ENCODE measurements at places on chromosomes 1 and 21.

GRCh38 chr1:229169399-229169798, 101.5 kb upstream of the RAB4A start:
- DNase-seq, result no peak

DNA sequence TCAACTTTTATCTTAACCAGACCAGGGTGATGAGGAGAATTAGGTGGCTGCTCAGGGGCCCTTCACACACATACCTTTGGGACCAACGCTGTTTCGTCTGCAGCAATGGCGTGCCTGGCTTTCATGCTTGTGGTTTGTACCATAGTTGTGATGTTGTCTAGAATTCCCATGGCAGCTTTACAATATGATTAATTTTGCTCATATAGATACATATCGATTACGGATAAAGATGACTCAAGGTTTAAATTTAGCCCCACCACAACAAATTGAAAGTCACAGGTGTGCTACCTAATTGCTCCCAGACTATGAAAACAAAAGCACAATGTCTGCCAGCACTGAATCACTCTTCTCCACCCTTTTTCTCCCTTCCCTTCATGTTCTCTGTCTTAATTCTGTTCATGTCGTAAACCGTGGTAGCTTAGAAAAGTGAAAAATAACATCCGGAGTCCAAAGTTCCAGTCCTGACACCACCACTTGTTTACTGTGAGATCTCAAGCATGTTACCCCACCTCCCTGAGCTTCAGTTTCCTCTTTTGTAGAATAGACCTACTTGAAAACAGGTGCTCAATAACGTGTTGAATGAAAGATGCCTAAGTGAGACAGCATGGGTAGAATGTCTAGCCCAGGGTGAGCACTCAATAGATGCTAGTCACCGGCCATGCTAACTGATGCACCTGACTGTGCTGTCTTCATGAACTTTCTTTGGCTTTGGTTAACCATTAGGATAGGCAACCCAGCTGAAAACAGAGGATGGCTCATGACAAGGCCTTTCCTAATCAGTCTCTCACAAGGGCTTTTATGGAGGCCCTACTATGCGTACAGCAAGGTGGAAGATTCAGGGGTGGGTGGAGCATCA, 22.1 kb upstream of the JUN start:
- DNase-seq, result no peak

- DNase-seq, result no peak
Observed at GRCh38 chr1:236287356-236287755, 5.6 kb upstream of the ERO1B start.

GRCh38 chr1:86154571-86155050, 2.0 kb downstream of the COL24A1 start:
- peak; percentile 54 for DNase-seq

- no peak for DNase-seq
Observed at GRCh38 chr1:92883297-92883696, 51.5 kb downstream of the RPL5 start.

GRCh38 chr1:211738691-211739301, 63.4 kb upstream of the NEK2 start:
- DNase-seq, result peak; percentile 22

- no peak for DNase-seq
Observed at GRCh38 chr1:84988588-84988987, 8.3 kb downstream of the MCOLN2 start.

DNA sequence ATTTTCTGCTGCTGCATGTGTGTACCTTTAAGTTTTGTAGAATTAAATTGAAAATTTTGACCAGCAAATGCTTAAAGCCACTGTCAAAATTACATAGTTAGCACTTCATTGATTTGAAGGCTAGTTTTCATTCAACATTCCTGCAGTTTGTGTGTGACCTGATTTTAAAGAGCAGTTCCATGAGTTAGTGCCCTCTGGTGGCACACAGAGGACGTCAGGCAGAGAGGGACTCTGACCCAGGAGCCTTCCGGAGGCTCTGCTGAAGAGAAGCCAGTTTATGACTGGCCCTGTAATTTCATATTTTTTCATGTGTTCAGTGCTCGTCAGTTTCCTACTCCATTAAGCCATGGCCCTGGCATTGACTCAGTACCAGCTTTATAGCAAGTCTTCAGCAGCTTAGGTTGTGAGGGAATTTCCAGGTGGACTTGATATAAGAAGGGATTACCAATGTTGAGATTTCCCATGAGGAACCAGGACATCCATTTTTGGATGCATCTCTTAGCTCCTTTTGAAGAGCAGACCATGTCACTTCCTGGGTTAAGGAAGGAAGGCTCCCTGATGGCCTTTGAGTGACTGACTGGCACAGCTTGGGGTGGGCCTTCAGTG, 104.7 kb downstream of the CAMTA1 start:
- peak; percentile 68 for DNase-seq

GRCh38 chr1:100875228-100875627, 19.4 kb downstream of the EXTL2 start:
- no peak for DNase-seq

DNA sequence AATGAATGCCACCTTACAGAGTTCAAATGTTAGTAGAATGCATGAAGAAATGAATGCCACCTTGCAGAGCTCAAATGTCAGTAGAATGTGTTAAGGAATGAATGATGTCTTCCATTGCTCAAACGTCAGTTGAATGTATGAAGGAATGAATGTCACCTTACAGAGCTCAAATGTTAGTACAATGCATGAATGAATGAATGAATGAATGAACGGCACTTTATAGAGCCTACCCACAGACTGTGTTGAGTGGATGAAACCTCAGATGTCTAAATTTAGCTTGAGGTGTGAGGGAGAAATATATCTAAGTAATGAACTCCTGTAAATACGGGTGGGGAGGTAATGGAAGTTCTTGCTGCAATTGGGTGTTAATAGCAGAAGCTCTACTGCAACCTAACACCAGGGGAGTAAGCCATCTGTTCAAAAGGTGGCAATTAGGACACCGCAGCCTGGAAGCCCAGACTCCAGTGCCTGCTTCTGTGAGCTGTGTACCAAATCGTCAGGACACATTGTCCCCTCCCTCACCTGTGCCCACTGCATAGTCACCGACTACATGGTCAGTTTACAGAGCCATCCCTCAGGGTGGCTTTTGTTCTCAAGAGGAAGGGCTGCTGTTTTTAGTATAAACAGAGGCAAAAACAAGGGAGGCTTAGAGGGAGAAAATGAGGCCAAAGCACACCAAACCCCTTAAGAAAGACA, 26.7 kb downstream of the SUSD4 start:
- no peak for DNase-seq

DNA sequence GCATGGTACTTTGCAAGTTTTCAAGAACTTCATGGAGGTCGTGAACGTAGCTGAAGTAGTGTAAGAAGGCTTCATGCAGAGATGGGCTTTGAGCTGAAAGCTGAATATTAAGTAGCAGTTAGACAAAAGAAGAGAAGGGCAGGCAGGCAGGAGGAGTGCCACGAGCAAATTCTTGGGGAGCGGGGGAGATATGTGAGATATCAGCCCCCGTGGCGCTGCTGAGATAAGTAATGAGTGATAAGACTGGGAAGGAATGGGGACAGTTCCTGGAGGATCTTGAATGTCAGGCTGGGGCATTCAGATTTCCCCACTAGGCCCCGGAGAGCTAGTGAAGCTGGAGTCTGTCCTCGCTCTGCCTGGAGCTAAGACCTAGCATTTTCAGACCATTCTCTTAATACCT, 27.9 kb upstream of the KIRREL1 start:
- no peak for DNase-seq

GRCh38 chr1:175628548-175629317, 114.7 kb downstream of the TNR start:
- DNase-seq, result no peak

DNA sequence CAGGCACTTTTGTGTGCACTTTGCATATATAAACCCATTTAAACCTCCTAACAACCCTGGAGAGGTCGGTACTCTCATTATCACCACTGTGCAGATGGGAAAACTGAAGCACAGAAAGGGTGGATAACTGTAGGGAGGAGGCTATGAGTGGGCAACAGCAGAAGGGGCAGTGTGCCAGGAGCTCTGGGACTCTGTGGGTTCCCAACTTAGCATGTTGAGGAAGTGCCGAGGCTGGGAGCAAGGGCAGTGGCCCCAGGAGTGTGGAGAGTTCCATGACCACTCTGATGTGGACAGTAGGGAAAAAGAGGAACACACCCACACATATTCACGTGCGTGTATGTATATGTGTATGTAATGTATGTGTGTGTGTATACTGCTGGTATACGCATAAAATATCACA, 25.7 kb upstream of the KCNC4 start:
- no peak for DNase-seq

- peak; percentile 53 for DNase-seq
Observed at GRCh38 chr1:203133970-203134725, 6.6 kb downstream of the ADORA1 start.

DNA sequence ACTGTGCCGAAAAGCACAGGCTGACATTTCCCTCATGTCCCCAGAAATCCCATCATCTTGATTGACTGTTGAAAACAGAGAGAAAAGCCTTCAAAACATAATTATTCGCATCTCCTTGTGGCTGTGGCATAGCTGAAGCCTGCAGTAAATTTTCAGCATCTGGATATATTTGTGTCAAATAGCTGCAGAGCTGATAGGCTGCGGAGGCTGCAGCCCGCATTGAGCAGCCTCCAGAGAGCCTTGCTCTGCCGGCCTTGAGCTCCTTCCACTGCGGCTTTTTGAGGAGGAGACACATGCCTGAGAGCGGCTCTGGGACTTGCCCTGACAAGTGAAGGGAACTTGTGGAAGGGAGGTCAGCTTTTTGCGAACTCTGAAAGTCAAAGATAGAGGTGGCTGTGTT, 144.7 kb downstream of the RYR2 start:
- peak; percentile 11 for DNase-seq

GRCh38 chr1:68828013-68828412, 331.1 kb upstream of the DEPDC1 start:
- no peak for DNase-seq

- DNase-seq, result no peak
Observed at GRCh38 chr1:206907304-206907991, 10.2 kb downstream of the IL24 start.

- DNase-seq, result no peak
Observed at GRCh38 chr1:29397256-29397590, 160.9 kb downstream of the PTPRU start.

All from epithelial cell of esophagus (primary cell).